Epithelial cell of esophagus (primary cell): ENCODE measurements at places on chromosomes 11 and 22.

- DNase-seq: no peak
Measured at GRCh38 chr22:44192816-44193534, 12.2 kb downstream of the PARVG start.

GRCh38 chr22:37684803-37685615 is 1.1 kb upstream of the NOL12 start:
- peak; percentile 93 for DNase-seq

GRCh38 chr11:103281301-103281700 is 172.1 kb downstream of the DYNC2H1 start:
- peak; percentile 47 for DNase-seq

DNA sequence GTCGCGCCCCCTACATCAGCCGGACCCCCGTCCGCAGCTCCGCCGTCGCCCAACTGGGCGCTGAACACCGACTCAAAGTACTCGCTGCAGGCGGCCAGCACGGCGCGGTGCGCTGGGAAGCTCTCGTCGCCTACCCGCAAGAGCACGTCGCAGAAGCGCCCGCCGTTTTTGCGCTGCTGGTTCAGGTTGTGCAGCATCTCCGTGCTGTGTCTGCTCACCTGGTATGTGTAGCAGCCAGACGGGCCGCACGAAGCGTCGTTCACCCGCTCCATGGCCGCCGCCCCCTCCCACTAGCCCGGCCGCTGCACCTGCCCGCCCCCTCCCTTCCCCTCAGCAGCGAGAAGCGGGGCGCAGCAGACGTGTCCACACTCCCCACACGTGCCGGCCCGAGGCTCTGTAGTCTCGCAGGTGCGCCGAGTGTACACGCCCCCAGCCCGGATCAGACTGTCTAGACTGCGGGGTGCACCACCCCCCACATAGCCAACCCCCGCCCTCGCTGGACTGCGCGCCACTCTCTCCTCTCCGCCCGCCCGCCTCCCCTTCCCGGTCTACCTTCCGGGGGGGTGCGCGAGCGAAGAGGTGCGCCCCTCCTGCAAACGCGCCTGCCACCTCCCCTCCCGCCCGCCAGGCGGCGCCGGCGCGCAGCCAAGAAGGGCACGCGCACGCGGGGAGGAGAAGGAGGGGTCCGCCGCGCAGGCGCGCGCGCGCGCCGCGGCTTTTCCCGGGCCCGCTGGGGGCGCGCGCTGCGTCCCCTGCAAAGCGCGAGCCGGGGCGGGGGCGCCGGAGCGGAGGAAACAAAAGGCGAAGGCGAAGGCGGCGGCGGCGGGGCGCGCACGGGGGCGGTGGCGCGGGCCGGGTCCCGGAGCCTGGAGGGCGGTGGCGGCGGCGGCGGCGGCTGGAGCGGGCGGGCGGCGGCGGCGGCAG is 553 bp downstream of the PATZ1 start:
- DNase-seq: peak; percentile 86

- peak; percentile 98 for DNase-seq
Measured at GRCh38 chr11:57322256-57323166, 2.2 kb downstream of the TNKS1BP1 start.

GRCh38 chr22:32615874-32616564 is 141.4 kb downstream of the FBXO7 start:
- no peak for DNase-seq

- no peak for DNase-seq
Measured at GRCh38 chr11:33703234-33703633, 2.6 kb upstream of the C11orf91 start.

GRCh38 chr11:47617417-47617809 is 23.2 kb upstream of the C1QTNF4 start:
- no peak for DNase-seq

DNA sequence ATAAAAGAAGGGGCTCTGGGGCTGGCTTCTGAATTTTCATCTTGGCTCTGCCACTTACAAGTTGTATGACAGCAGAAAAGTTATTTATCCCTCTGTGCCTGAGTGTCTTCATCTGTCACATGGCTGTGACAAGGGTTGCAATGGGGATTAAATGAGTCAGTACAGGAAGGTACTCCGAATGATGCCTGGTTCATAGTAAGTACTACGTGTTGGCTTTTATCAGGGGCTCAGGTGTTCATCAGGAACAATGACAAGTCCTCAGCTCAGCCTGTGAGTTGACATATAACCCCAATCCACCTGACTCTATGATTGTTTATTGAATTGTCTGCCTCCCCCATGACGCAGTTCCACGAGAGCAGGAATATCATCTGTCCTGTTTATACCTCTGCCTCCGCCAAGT is 45.7 kb downstream of the PAMR1 start:
- DNase-seq: no peak

DNA sequence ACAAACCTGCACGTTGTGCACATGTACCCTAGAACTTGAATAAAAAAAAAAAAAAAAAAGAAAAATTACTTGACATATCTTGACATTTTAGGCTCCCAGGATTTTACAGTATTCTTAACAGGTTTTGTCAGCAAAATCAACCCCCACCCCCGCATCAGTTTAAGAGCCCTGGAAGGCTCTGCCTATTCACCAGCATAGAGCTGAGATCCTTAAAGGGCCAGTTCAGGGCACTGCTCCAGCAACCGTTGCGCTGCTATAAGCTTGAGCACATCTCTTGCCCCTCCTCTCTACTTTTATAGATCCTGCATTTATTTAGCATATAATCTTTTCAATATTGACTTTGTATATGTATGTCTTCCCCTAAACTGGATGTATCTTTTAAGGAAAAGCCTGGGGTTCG is 697 bp upstream of the PAFAH1B2 start:
- peak; percentile 63 for DNase-seq

DNA sequence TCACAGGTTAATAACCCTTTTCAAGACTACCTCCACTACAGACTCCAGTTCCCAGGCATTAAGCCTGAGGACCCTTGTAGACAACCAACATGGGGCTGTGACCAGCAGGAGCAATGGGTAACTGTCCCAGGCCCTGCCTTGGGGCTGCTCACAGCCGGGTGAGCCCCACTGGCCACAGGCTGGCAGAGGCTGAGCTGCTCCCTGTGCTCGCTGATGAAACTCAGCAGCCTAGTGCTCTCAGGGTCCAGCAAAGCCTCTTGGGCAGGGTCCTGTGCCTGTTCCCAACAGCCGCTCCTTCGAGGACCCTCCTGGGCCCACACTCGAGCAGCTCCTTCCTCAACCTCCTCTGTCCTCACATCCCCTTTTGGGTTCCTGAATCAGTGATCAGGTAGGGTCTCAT is 99.8 kb downstream of the VPREB1 start:
- no peak for DNase-seq

GRCh38 chr11:24705474-24705873 is 208.6 kb downstream of the LUZP2 start:
- no peak for DNase-seq

GRCh38 chr11:119422809-119423508 is at the start of gene THY1:
THY1 (minus strand) TSS chr11:119423172; CDS start chr11:119420905, 2,267 bp downstream.
- no peak for DNase-seq

DNA sequence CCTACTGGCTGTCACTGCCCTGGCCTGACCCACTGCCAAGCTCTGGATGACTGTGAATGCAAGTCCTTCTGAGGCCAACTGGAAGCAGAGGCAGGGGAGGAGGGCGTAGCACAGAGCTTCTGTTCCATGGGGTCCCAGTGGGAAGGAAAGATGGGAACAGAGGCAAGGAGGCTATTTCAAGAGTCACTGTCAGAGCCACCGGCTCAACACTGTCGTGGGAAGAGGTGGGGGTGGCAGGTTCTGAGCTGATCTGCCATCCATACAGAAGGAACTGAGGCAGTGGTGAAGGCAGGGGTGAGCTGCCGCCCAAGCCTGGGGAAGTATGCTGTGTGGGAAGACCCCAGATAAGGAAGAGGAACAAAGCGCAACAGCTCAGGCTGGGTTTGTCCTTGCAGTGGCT is 54.7 kb downstream of the SGSM3 start:
- DNase-seq: no peak

GRCh38 chr22:39954584-39955055 is 5.6 kb upstream of the TMA7B start:
- DNase-seq: no peak

GRCh38 chr11:7292922-7293321 is 41.2 kb downstream of the SYT9 start:
- no peak for DNase-seq

DNA sequence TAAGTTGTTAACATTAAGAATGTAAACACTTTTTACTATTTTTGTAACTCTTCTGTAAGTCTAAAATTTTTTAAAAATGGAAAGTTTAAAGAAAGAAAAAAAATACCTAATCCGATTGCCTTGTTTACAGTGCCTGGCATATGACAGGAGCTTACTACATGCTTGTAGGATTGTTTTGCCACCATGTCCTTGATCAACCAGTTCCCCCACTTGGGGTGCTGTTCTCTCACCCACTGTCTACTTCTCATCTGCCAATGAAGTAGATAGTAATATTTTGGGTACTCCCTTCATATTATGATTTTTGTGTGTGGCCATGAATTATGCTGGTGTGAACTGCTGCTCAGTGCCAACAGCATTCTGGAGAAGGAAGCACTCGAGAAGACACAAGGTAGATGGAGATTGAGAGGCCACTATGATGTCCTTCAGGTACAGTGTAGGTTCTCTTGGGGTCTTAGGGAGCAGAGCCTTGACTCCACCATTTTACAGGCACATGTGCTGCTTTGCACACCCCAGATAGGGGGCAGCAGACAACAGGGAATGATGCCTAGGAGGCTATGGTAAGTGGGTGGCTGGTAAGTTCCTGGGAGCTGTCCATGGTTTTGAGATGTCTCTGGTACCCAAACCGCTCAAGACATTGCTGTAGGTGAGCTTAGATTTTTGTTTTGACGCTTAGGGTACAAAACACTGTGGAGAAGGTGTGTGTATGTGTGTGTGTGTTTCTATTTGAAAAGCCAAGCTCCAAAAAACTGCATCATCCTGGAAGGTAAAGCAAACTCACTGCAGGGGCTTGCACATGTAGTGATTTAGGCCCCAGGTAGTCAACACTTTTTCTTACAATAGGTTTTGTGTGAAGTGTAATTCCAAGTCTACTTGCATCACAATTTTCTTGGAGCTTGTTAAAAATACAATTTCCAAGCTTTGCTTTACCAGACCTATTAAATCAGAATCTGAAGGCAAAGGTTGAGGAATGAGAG is 494.5 kb upstream of the LARGE1 start:
- peak; percentile 48 for DNase-seq

DNA sequence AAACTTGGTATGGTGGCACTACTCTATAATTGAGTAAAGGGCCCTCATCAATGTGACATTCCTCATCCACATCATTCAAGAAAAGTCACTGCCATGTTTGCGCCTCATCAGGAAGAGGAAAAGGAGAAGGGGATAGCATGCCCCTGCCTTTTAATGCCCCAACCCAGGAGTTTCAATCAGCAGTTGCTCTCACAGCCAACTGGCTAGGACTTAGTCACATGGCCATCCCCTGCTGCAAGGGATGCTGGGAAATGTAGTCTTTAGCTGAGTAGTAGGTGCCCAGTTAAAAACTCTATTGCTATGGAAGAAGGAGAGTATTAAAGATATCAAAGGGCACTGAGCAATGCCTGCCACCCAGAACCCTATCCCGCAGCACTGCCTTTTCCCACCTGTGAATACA is 10.9 kb upstream of the CCND1 start:
- DNase-seq: no peak

- no peak for DNase-seq
Measured at GRCh38 chr11:96655474-96655873, 265.7 kb downstream of the JRKL start.

DNA sequence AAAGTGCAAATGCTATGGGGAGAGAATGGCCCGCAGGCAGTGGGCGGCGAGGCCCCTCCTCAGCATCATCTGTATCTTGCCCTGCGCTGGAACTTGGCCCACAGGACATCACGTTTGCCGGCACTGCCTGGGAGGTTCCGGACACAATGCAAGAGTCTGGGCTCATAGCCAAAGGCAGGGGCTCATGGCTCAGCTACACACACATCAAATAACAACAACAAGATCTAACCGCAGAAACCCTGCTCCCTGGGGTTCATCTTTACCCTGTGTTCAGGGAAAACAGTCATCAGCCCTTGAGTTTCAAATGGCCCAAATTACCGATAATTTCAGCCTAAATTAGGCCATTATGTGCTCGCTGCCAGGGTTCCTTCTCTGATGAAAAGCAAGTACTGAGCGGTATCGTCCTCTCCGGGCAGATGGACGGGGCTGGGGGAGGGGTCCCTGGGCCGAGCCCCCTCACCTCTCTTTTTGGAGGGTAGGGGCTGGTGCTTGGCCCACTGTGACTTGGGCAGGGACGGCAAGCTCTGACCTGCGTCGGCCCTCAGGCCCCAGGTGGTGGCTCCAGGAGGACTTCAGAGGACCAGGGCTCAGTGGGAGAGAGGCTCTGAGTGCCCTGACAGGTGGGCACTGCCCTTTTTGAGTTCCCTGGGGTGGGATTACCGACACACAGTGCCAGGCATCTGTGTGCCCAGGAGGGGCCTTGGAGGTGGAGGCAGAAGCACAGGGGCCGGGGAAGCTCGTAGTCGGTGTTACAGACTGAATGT is 25.0 kb upstream of the GAL start:
- DNase-seq: peak; percentile 72

DNA sequence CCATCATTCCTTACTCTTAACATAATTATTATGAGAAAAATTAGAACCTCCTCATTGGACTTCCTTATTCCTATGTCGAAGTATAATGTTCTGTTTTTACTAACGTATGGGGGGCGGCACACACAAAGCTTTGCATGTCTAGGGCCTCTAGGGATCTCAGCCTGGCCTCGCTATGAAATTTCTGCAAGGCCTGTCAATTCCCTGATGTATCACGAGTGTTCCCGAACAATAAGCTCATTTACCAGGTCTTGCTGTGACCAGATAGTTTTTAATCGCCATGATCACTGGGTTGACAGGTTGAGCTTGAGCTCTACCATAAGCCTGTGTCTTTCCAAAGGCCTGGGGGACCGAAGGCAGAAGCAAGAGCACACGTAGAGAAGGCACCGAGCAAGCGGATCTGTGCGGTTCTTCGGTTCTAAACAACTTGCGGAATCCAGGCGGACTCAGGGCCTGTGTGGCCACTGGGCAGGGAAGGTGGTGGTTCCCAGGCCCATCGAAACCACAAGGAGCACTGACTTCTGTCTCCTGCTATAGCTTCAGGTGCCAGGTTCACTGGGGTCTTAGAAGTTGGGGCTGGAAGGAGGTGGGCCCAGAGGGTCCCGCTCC is 10.4 kb upstream of the FXYD2 start:
- no peak for DNase-seq

DNA sequence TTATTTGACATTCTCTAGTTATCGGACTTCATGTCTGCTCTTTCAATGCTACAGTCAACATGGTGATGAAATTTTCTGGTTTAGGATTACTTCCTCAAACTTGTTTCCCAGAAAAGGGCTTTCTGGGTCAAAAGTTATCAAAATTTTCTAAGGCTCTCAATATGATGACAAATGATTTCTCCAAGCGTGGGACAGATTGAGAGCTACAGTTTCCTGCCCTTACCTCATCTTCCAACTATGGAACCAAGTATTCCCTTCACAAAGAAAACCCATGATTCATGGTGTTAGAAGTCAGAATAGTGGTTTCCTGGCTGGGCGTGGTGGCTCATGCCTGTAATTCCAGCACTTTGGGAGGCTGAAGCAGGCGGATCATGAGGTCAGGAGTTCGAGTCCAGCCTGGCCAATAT is 17.8 kb downstream of the MYO18B start:
- DNase-seq: peak; percentile 96
